Stimulated activated CD8-positive, alpha-beta memory T cell treated with anti-CD3 and anti-CD28 coated beads, Interleukin-15, amount 100 ng/mL, for 4 hours (primary cell): ENCODE measurements at places on chromosomes 6 and 20.

- DNase-seq = no peak
These were observed 45.6 kb downstream of the LRRN4 start for GRCh38 chr20:6008254-6008653.

DNA sequence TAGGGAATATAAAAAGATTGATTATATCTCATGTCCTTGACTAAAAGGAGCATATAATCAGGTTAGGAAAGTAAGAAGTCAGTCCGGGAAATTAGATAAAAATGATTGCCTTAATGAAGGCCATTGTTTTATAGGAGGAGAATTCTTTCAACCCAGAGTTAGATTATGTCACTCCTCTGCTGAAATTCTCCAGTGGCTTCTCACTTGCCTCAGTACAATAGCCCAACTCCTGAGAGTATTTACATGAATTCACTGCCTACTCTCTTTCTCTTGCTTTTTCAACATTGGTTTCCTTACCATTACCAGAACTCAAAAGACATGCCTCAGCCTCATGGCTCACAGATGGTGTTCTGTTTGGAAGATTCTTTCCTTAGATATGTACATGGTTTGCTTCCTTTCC, 114.9 kb downstream of the EPHA7 start:
- DNase-seq = no peak

GRCh38 chr6:88730611-88731011, 232.8 kb downstream of the RNGTT start:
- DNase-seq = no peak

DNA sequence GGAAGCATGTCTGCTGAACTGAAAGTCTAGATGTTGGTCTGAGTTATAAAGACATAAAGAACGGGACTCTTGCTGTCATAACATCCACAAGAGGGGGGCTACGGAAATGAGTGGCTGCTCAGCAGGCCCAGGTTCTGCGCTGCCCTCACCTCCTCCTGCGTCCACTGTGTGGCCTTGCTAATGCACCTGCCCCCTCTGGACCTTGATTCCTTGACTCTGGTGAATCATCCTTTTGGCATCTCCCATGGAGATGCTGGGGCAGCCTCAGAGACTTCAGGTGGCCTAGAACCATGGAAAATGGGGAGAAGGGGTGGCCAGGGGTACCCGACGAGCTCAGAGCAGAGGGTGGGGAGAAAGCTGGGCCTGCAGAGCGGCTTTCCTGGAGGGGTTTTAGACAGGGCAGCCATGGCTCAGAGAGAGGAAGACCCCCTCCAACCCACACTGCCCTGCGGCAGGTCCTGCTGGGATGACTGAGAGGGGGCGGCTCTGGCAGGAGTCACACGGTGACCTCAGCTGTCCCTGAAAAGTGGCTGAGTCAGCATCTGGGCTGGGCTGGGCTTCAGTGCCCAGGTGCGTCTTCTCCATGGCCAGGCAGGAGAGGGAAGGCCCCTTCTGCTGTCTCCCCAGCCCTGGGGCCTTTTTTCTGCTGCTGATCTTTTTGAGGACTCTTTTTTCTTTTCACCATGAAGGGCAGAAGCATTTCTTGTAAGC, 46.9 kb downstream of the DLGAP4 start:
- no peak for DNase-seq

- no peak for DNase-seq
These were observed 35.0 kb upstream of the VSX1 start for GRCh38 chr20:25116739-25117458.

DNA sequence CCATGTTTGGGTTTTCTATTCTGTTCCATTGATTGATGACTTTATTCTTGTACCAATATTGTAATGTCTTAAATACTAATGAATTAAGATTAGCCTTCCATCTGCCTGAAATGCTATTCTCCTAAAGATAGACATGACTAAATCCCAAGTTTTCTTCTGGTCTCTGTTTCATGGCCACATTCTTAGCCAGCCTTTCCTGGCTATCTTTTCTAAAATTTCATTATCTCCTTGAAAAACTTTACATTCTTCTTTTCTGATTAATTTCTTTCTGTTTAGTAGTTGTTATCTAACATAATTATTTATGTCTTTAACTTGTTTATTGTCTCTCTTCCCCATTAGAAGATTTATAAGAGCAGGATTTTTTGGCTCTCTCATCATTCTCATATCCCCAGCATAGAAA, 4.4 kb upstream of the PRIM2 start:
- DNase-seq = no peak

DNA sequence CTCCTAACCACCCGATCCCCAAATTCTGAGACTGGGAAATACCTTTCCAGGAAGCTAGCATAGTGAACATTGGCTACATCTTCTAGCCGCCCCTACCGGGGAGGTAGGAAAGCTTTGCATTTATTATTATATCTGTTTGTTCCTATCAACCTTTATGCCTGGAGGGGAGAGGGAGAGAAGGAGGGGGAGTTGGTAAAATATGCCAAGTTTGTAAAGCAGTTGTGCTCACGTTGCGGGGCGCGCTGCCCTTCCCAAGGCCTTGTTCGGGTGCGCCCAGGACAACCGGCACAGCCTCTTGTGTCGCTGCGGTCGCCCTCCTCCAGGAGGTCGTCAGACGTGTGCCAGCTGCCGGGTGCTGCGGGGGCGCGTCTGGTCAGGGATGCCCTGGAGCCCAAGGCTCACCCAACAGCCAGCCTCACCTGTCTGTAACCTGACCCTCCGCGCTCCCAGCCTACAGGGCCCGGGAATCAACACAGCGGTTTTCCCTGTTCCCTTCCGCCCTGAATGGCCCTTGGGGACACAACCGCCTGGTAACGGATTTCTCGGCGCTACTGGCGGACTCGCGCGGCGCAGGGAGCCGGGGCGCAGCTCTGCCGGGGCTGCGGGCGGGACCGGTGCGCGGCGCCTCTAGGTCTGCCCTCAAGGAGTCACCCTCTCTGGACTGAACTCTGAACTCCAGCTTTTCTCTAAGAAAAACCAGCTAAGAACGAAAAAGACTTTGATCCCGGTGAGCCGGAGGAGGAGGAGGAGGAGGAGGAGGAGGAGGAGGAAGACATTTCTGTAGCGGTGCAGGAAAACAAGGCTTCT, 1.1 kb upstream of the OVOL2 start:
- DNase-seq = no peak

- DNase-seq = no peak
These were observed 18.7 kb downstream of the ERGIC3 start for GRCh38 chr20:35560541-35560940.

- DNase-seq = no peak
These were observed 865 bp upstream of the DAAM2 start for GRCh38 chr6:39791311-39791710.

DNA sequence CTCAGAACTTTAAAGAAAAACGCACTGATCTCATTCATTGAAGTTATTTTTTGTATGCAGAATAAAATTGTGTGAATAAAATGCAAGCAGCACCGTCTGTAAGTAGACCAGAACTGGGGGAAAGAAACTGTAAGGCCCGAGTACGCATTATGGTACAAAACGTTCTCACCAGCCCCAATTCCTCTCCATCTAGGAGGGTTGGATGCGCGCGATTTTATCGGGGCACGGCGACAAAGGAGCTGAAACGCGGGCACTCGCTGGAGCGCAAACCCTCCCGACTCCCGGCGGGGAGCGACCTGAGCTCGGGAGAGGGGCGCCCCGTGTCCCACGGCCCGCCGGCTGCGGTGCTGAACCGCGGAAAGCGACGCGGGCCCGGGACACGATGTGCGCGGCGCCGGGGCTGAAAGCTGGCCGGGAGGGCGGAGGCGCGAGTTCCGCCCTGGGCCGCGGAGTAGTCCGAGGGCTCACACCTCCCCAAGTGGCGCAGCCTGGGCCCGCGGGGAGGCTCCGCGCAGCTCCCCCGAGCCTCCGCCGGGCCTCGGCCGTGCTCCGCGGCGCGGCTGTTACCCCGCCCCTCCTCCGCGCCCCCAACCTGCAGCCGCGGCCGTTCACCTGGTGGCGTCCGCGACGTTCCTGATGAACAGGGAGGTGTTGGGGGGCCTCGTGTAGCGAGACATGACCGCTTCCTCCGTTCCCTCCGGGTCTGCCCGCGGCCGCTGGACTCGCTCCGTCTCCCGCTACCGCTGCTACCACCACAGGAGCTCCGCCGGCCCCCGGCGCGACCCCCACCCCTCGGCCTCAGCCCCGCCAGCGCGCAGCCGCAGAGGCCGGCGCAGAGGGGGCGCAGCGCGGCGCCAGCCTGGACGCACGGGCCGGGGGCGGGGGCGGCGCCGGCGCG, at the start of gene SRSF12:
TSS of gene SRSF12 (minus strand) at position 861 of the 898 bp plus-strand sequence. CDS start at position 677, 184 bp downstream.
- no peak for DNase-seq
